Sciatic nerve (tissue), 2 donors: ENCODE measurements at places on chromosomes 12 and 14. TPM values are rescaled to one million over a fixed set of nuclear protein-coding genes. Genes with fewer than 3 reads are reported as not detected.
A peak's percentile ranks its signal among the peaks of the same experiment; 100 is the strongest.

DNA sequence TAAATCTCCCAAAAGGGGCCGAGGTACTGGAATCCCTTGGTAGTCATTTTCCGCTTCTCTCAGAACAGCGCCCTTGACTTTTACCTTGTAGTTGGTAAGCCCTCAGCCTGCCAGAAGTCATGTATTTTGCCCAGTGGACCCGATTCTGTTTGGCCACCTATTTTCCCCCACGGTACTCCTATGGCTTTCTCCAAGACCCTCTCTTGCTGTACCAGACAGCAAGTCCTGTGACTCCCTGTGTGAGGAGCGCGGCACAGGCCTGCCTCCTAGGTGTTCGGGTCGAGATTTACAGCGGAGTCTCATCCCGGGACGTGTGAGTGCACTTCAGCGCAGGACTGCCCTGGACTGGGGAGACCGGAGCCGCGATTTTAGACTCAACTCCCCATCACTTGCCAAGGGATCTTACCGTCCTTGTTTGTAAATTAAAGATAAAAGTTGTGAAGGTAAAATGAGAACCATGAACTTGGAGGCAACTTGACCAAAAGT, 1.1 kb upstream of the MBD6 start:
- peak; percentile 77 for DNase-seq

The ST8SIA1 gene
- 5.5 TPM for total RNA-seq

The MYF6 gene
- not detected for total RNA-seq

The AMN1 gene
- total RNA-seq, result 9.3 TPM

DNA sequence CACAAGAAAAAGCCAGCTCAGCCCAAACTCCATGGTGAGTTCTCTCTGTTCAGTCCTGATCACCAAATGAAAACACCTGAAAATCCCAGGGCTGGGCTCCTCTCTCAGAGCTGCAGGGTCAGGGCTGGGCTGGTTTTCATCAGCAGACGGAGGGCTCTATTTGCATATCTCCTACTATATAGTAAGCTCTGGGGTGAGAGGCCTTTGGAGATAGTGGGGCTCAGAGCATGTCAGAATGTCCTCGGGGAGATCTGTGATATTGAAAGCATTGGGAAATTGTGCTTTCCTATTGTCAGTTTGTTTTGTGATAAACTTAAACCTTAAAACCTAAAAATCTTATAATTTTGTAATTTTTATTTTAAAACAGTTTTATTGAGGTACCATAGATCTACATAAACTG, 742.6 kb downstream of the TMEM121 start:
- no peak for DNase-seq

GRCh38 chr12:108890208-108890607, 10.3 kb downstream of the DAO start:
- DNase-seq, result no peak

DNA sequence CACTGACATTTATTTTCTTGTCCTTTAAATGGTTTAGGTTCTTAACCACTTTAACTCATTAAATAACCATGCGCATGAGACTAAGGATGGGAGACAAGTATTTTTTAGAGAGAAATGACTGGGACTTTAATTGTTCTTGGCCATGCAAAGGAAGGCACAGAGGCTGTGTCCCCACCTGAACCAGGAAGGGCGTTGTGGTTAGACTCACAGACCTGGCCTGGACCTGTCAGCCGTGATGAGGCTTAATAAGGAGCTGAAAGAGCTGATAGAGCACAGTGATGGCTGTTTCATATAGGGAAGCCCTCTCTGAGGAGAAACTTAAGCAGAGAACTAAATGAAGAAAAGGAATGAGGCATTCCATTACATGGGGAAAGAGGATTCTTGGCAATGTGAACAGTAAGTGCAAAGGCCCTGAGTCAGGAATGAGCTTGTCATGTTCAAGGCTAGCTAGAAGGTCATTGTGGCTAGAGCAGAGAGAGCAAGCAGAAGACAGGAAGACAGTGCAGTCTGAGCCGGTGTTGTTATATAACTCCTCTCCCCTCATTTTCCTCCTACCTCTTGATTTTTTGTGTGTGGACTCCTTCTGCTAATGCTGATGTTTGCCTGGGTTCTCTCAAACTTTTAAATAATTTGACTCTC, 74.4 kb upstream of the ANO4 start:
- no peak for DNase-seq

GRCh38 chr12:76176940-76177339, 92.5 kb upstream of the NAP1L1 start:
- no peak for DNase-seq

DNA sequence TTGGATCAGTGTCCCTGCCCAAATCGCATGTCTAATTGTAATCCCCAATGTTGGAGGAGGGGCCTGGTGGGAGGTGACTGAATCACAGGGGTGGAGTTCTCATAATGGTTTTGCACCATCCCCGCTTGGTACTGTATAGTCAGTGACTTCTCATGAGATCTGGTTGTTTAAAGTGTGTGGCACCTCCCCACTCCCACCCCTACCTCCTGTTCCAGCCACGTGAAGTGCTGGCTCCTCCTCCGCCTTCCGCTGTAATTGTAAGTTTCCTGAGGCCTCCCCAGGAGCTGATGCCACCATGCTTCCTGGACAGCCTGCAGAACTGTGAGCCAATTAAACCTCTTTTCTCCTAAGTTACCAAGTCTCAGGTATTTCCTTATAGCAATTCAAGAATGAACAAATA, 67.2 kb downstream of the FERMT2 start:
- no peak for DNase-seq

DNA sequence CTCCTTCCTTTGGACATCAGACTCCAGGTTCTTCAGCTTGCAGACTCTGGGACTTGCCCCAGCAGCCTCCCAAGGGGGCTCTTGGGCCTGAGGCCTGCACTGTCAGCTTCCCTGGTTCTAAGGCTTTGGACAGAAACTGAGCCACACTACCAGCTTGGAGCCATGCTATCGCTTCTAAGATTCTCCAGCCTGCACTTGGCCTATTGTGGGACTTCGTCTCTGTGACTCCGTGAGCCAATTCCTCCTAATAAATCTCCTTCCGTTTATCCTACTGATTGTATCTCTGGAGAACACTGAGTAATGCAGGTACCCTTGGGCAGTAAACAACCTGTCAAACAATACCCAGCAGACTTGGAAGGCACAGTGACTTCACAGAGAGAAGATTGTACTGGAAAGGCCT, 24.9 kb upstream of the RHOJ start:
- no peak for DNase-seq

- DNase-seq, result no peak
These were observed 3.5 kb downstream of the CISTR start for GRCh38 chr12:53748072-53748840.

DNA sequence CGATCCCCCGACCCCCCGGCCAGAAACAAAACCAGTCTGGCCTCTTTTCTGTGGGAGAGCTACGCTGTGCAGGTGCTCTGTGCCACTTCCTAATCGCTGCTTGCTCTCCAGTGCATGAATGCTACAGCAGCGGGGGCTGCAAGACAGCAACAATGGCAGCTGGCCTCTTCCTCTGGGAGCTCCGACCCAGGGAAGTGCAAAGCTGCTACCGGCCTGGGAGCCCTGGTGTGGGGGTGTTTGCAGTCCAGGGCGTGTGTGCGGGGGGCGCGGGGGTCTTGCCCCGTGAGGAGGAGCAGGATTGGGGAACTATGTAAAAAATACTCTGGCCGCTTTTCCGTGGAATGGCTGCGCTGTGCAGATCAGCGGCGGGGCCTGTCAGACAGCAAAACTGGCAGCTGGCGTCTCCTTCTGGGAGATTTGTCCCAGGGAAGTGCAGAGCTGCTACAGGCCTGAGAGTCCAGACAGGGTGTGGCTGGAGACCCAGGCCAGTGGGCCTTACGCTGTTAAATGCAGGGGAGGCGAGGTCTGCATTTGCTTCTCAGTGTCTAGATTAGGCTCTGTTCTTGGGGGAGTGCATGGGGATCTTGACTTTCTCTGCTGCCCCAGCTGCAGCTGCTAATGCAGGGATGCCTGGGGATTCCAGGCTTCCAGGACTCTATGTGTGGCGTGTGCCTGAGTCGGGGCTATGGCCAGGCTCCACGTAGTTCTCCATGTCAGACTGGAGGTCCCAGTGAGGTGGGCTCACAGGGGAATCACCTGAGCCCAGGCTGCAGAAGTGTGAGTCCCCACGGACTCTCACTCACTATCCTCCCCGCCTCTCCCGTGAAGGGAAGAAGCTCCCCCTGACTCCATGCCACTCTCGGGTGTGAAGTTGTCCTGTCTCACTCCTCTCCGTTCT, 344.5 kb downstream of the AEBP2 start:
- DNase-seq, result no peak

The KRT79 gene
- not detected for total RNA-seq

DNA sequence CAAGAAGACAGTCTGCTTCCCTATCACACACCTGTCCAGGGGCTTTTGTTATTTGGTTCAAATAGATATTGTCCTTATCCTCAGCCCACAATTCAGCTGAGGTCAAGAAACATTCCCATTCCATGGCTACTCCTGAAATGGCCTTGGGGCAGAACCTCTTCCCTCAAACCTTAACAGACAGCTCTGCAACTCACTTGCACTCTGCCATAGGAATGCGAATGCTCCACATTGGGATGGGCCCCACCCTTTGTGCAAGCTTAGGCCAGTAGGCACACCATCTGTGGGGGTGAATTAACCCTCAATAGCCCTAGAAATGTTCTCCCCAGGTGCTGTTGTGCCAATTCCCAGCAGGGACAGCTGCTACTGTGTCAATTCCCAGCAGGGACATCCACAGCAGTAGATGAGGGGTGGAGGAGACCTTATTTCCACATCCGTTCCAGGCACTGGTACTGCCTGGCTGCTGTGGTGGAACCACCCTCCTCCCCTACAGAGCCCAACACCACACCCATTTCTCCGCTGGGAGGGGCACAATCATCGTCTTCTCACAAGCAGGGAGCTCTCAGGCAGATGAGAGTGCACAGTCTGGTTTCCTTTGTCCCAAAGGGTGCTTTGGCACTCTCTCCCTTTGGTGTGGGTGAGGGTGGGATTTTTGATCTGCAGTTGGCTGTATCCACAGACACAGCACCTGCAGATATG, 42.3 kb upstream of the GLIPR1 start:
- DNase-seq, result no peak

The EPYC gene
- not detected for total RNA-seq
